MG63 (cell line): ENCODE measurements at places on chromosomes 7 and 10. TPM values are rescaled to one million over a fixed set of nuclear protein-coding genes. Genes with fewer than 3 reads are reported as not detected.

Gene WIPF3
- total RNA-seq: not detected in 2 replicates

Gene KCNK18
- total RNA-seq: not detected in 2 replicates

Gene TNRC18
- 17.3 and 25.0 TPM in 2 replicates for total RNA-seq

Gene DNAJC9
- total RNA-seq: 31.1 and 39.5 TPM in 2 replicates

Gene FEZF1
- total RNA-seq: not detected in 2 replicates

GRCh38 chr10:124324451-124324850 is 94.3 kb downstream of the OAT start:
- no peak for DNase-seq

DNA sequence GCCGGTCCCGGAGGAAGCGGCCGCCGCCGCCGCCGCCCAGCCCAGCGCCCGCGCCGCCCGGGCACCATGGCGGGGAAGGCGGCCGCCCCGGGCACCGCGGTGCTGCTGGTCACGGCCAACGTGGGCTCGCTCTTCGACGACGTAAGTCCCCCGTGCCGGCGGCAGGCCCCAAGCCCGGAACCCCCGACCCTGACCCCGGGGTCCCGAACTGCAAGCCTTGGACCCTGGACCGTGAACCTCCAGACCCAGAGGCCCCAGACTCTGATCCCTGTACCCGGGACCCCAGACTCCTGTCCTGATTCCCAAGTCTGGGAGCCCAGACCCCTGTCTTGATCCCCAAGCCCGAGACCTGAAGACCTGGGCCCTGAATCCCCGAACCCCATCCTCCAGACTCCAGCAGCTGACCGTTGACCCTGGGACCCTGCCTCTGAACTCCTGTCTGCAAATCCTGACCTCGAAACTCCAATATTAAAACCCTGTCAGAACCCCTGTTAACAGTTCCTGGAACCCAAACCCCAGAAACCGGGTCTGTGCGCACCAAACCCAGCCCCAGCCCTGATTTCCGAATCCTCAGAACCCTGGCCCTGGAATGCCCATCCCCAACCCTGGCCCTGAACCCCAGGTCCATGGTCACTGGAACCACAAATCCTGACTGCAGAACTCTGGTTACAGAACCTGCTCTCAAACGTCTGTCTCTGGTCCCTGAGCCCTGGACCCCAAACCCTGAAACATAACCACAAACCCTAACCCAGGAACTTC is 623 bp downstream of the INPP5A start:
- DNase-seq: no peak

DNA sequence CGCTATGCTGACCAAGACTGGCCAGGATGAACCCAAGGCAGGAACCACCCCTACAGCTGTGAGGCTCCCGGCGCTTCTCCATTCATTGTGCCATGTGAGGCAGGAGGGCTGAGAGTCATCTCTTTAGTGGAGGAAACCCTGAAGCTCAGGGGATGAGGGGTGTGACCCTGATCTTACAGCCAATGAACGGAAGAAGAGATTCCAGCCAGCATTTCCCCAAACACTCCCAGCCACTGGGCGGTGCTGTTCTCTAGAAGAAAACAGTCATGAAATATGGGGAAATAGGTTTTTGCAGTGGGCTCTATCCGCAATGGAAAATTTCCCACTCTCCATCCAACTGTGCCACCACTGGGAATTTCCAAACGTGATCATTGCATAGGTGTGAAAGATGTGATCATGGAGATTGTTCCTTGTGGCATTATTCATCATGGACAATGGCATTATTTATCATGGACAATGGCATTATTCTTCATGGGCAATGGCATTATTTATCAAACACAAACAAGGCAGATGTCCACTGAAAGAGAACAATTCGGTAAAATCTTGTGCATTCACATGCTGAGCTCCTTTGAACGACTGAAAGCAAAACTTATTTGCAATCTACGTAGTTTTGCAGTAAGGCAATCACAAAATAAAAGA is 14.0 kb upstream of the SLC18A2 start:
- no peak for DNase-seq

GRCh38 chr7:83439026-83439425 is 209.9 kb downstream of the SEMA3E start:
- no peak for DNase-seq

- DNase-seq: peak; percentile 90
Measured at GRCh38 chr10:114632869-114633715, 25.0 kb downstream of the ABLIM1 start.

GRCh38 chr7:67301667-67302066 is 305.0 kb downstream of the TYW1 start:
- DNase-seq: no peak

- no peak for DNase-seq
Measured at GRCh38 chr10:104038537-104038936, 47.1 kb downstream of the COL17A1 start.

DNA sequence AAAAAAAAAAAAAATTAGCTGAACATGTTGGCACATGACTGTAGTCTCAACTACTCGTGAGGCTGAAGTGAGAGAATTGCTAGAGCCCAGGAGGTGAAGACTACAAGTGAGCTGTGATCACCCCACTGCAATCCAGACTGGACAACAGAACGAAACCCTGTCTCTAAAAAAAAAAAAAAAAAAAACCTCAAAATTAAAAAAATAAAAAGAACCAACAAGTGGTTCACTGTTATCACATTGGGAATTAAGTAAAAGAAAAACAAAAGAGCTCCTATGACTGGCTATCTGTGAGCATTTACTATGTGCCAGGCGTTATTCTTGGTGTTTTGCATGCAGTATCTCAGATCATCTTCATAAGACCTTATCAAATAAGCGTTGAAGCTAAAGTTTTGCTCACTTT is 66.0 kb downstream of the ANLN start:
- no peak for DNase-seq

DNA sequence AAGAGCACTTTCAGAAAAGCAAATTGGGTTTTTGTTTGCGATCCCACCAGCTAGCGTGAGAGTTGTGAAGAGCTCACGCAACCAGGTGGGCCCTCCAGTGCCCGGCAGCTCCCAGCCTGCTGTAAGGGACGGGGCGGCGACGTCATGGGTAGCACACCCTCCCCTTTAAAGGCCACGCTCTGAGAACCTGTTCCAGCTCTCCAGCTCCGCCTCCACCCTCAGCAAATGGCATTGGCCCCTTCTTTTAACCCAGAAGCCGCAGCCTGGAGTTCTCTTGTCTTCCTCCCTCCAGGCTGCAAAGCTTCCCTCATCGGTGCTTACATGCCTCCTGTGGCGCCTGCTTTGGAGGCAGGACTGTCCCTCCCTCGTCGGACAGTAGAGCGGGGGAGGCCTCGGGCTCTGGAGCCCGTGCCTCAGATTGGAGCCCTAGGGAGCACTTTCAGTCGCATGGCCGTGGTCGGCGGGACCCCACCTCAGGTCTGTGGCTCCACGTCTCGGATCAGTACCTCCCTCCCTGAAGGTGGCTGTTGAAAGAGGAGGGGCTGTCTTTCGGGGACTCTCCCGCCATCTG is 32.9 kb downstream of the WIPI2 start:
- DNase-seq: no peak

DNA sequence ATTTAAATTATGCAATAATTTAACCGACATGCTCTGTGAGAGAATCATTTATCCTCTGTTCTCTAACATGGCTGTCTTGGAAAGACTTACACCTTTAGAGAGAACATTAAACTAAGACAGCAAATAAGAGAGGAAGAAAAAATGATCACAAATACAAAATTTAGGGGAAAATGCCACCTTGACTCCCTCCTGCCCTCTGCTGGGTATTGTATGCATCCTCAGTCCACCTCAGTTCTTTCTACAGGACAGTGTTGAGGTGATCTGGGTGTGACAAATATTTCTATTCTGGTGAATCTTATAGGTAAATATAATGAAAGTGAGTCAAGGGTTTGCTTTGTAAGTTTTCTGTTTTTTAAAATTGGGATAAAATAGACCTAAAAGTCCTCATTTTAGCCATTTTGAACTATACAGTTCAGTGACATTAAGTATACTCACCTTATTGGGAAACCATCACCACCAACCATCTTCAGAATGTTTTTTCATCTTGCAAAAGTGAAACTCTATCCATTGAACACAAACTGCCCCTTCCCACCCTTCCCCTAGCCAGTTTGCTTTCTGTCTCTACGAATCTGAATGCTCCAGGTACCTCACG is 61.5 kb upstream of the ELMO1 start:
- no peak for DNase-seq

DNA sequence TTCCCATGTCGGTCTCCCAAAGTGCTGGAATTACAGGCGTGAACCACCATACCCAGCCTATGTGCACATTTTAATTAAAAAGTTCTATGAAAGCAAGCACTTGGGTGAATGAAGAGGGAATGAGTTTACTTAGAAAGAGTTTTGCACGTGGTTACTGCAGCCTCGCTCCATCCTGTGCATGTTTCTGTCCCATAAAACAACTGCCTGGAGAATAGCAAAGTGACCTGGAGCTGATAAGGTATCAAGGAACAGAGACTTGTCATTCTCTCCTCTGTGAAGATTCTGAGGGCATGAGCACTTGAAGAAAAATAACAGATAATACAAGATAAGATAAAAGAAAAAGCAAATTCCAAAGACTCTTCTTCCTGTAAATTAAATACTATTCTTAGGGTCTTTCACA is 112.2 kb upstream of the JCAD start:
- DNase-seq: no peak

DNA sequence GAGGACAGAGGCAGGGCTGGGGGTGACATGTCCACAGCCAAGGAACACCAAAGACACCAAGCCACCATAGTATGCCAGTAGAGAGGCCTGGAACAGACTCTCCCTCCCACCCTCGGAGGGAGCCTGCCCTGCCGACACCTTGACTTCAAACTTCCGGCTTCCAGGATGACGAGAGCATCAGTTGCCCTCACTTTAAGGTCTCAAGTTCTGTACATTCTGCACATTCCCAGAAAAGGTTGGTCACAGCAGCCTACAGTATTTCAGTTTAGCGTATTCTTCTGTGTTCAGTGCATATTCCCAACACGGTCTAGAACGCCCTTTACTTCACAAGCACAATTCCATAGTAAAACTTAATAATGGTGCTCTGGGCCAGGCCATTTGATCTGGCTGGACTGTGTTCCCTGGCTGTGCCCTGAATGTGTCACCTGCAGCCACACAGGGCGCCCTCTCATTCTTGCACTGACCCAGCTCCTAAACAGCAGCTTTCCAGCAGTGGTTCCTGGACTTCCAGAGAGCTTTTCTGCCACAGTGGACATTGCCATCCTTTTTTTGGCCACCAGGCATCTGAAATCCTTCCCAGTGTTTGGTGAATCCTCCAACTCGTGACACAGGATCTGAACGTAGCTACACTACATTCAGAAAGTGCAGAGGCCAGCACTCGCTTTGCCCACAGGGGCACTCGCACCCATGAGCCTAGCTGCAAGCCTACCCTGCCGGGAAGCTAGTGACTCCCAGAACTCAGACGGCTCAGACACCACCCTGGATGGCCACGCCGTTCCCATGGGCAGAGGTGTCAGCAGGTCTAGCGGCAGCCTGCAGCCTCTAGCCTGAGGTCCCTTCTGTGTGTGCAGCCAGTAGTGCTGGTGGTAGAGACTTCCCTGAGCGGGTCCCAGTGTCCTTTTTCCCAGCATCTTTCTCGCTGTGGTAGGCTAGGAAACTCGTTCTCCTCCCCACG is 36.4 kb upstream of the INSIG1 start:
- DNase-seq: no peak

DNA sequence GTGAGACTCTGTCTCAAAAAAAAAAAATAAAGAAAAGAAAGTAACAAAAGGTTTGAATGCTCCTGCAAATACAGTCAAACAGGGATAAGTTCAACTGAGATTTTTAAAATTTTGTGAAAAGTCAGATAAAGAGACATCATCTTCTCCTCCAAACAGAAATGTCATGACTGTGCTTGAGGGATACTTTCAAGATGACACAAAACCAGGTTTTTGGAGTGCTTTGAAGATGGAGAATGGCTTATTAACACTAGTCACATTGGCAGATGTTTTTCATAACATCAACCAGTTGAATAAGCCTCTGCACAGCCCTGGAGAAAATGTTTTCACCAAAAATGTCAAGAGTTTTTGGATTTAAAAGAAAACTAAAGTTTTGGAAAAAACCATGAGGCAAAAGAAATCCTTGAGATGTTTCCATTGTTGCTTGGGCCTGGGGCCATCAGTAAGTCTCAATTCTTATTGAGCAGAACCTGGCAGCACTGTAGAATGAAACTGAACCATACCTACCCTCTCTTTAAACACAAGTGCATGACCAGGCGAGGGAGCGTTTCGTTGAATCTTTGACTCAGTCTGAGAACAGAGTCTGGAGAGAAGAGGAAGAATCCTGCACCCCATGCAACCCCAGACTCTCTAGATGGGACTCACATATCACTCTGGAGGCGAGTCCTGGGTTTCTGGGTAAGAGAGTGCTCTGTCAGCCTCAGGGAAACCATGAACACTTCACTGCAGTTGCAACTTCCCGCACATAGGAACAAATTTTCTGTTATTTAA is 37.4 kb upstream of the PRKCQ start:
- no peak for DNase-seq

DNA sequence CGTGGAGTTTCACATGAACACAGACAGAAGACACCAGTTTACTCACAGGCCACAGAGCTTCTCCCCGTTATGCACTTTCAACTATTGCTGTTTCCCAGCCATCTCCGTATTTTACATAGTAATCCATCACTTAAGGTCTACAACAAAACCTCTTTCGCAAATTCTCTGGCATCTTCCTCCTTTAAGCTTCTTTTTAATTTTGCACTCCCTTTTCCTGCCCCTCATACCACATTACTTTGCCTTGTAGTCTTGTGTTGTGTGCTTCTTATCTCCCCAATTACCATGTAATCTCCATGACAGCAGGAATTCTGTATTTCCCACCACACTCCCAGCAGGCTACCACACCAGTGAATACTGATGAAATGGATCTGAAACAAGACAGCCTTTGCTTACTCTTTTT is 87.3 kb downstream of the ODAD2 start:
- DNase-seq: no peak

GRCh38 chr7:151662251-151662826 is 142.6 kb upstream of the RHEB start:
- DNase-seq: no peak

GRCh38 chr7:26265499-26266075 is 26.1 kb upstream of the SNX10 start:
- DNase-seq: no peak

DNA sequence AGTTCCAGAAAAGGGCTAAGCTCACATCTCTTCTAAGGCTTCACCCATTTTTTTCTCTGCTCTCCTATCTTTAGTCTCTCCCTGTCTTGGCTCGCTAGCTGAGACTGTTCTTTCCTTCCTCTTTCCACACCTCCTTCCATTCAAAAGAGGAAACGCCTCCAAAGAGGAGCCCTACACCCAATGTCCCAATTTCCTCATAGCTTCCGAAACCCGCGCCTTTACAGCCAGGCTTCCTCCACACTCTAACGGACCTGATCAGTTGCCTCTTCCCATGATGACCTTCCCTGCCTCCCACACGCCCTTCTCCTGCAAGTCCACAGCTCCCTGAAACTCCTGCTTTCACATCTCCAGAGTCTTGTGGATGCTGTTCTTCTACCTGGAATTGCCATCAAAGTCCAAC is 71.7 kb downstream of the COBL start:
- no peak for DNase-seq
